AG10803 (cell line): ENCODE measurements at places on chromosomes 7 and 10.

DNA sequence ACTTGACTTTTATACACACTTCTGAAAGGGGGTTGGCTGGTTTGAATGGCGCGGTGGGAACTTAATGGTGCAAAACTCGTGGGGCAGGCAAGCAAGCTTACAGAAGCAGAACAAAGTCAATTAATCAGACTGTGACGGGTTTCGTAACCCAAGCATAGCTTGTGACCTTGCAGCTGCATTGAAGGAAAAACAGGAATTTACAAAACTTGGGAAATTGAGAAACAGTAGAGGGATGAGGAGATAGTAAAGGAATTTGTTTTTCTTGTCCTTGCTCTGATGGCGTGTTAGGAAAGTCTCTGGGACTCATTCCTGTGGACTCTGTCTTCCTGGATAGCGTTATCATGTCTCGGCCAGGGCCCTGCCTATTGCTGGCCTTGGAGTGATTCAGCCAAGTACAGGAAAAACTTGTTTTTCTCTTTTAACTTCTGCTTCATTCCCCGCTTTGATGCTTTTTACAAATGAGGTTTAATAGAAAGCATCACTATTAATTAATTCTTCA lies 220.0 kb upstream of the KCND2 start:
- peak; percentile 89 for DNase-seq

DNA sequence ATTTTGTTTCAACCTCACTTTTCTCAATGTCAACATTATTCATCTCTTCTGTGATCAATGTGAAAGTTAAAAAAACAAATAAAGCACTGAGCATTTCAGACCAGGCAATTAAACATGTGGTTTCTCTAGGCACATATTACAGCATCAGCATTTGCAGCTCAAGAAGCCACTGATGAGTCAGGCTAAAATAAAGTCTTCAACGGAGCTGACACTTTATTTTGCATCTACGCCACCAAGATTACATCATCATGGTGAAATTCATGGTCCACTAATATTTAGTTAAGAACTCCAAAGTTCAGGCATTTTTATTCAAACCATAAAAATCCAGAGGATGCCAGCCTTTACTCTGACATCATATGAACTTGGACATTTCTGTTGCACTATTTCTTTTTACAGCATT lies 33.0 kb downstream of the MAGI2 start:
- peak; percentile 93 for DNase-seq

DNA sequence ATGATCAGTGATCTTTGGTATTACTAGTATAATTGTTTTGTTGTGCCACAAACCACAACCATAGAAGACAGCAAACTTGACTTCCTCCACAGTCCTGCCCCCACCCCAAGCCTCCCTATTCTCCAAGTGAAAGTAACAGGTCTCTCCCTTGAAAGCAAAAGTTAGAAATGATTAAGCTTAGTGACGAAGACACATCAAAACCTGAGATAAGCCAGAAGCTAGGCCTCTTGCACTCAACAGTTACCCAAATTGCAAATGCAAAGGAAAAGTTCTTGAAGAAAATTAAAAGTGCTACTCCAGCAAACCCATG lies 7.5 kb downstream of the SAR1A start:
- no peak for DNase-seq

- DNase-seq: no peak
These were observed 126.4 kb downstream of the CCDC3 start for GRCh38 chr10:12875100-12875499.

DNA sequence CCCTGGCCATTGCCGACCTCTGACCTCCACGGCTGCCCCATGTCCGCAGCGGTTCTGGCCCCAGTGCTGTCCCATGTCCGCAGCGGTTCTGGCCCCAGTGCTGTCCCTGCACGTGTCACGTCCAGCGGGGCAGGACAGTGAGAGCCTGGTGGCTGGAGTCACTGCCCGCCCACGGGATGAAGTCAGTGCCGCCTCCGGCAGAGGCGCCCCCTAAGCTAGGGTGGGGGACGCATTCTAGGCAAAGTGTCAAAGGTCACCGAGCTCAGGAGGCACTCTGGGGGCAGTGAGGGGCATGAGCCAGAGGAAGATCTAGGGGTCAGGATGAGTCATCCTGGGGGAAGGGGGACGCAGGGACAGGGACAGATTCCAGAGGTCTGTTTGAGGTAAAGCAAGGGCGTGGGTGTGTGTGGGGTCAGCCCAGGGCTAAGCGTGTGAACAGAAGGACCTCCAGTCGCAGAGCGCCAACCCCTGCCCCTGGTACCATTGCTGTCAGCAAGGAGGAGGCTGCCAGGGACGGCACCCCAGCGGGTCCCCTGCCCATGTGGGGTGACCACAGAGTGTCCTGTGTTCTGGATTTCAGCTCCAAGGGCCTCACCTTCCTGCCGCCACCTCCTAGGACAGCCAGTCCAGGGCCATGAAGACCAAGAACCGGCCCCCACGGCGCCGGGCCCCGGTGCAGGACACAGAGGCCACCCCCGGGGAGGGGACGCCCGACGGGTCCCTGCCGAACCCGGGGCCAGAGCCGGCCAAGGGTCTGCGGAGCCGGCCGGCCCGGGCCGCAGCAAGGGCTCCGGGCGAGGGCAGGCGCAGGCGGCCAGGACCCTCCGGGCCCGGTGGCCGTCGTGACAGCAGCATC lies 665 bp downstream of the BHLHA15 start:
- DNase-seq: no peak

DNA sequence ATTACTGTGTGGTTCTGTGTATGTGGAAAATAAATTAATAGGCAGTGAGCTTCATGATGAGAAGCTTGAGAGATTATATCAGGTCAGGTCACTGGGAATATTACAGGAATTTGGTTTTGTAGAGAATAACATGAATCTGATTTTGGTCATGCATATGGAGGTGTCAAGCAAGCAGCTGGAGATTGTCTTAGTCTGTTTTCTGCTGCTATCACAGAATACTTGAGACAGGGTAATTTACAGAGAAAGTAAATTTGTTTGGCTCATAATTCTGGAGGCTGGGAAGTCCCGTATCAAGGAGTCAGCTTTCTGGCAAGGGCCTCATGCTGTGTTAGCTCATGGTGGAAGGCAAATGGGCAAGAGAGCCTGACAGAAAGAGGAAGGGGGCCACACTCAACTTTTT lies 120.7 kb upstream of the FAM3C start:
- peak; percentile 13 for DNase-seq

GRCh38 chr7:131039355-131039762 lies 288.3 kb upstream of the MKLN1 start:
- DNase-seq: peak; percentile 73

- DNase-seq: no peak
These were observed 68.2 kb downstream of the PFKFB3 start for GRCh38 chr10:6270951-6271350.

DNA sequence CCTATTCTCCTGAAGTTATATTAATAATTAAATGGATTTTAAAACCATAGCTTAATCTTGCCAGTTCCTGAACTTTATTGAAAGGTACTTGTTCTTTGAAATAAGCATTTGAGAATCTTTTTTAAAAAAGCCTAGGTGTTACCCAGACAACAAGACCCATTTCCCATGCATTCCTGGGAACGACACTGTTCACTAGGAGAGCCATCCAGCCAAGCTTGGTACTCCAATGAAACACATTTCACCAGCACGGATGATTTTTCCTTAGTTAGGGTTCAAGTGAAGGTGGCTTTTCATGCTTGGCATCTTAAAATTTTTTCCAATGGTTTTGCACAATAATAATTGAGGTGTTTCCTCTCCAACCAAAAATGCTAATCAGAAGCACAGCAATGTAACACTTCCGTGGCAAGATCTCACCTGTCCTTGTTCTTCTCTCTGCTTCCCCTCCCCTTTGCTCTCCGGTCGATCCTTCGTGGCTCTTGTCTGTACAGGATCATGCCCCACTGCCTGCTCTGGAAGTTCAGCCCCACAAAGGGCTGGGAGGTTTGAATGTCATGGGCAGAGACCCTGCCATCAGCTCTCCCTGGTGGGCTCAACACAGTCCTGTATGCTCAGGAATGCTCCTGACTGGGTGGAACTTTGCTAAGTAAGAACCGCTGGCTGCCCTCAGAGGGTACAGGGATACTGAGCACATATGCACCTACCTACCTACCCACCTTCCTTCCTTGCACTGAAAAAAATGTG lies 69.7 kb upstream of the AQP1 start:
- DNase-seq: no peak

DNA sequence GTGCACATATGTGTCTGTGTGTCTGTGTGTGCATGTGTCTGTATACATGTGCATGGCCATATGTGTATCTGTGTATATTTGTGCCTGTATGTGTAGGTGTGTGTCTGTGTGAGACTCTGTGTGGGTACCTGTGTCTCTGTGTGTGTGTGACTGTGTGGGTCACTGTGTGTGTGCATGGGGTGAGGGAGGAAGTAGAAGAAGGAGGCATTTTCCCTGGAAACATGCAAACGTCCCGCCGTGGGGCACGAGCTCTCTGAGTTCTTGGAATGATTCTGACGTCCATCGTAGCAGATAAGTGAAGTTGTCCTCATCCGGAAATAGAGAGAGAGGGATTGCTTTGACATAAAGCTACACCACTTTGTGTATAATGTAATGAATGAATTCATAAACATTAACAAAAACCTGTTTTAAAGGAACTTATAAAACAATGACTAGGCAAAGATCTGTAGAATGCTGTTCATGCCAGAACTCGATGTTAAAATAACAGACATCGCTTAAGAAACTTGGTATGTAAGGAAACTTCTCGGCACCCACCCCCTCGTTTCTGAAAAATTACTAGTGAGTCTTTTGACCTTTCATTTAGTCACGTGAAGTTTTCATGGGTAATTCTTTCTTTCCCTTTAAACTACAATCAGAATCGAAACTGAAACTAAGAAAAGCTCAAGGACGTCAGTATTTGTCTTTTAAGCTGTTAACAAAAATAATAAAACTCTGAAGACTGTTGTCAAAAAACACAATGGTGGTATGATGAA lies 43.6 kb upstream of the KLF6 start:
- DNase-seq: peak; percentile 60

- no peak for DNase-seq
These were observed 99.4 kb upstream of the CREB5 start for GRCh38 chr7:28312948-28313347.

GRCh38 chr10:30002426-30003266 lies 56.7 kb downstream of the JCAD start:
- peak; percentile 70 for DNase-seq

DNA sequence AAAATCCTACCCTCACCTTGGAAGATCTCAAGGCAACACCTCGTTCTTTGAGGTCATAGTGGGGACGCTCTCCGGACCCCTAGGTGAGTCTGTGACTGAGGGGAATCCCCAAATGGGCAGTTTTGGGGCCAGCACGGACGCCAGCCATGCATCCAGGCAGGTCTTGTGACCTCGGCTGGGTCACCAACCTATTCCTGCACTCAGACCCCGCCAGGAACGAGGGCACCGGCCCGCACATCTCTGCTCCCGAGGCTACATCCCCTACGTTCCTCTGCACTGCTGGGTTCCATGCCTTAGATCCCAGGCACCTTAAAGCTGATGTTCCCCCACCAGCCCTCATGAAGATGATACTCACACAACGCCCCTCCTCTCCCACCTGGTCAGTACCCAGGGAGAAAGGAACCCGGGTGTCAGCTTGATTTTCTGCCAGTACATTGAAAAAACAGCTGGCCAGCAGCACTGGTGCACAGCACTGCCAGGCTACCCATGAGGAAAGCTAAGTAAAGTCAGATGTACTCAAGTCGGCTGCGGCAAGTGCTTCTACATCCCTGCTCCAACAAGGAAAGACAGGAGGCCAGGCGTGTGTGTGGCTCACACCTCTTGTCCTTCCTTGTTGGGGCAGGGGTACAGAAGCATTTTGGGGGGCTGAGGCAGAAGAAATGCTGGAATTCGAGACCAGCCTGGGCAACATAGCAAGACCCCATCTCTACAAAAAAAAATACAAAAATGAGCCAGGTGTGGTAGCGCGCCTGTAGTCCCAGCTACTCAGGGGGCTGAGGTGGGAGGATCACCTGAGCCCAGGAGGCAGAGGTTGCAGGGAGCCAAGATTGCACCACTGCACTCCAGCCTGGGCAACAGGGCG lies 48.1 kb downstream of the DIP2C start:
- no peak for DNase-seq

DNA sequence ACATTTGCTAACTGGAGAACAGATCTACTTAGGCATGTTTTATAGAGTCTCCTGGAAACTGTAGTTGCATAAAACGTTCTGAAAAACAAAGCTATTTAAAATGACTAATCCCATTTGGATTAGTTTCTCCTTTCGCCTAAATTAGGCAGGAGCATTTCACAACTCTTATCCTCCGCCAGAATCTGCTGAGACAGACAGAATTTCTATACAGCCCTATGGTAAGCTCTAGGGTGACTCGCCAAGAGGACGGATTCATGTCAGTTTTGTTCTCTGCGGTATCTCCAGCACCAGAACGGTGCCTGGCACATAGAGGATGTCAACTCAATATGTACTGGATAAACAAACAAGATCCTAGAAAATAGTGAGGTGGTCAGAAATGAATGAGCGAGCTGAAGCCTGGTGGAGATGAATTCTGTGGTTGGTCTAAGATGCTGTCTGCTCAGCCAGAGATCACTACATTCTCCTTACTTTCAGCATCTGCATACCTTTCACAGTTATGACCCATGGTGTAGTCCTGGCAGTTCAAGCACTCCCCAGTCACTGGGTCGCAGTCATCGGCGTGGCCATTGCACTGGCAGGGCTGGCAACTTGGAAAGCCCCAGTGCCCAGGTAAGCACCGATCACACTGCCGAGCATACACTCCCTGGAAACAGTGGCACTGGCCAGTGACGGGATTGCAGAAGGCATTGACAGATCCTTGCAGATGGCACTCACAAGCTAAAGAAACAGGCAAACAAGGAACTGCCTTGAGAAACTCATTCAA lies 44.0 kb downstream of the LAMB1 start:
- DNase-seq: peak; percentile 87

DNA sequence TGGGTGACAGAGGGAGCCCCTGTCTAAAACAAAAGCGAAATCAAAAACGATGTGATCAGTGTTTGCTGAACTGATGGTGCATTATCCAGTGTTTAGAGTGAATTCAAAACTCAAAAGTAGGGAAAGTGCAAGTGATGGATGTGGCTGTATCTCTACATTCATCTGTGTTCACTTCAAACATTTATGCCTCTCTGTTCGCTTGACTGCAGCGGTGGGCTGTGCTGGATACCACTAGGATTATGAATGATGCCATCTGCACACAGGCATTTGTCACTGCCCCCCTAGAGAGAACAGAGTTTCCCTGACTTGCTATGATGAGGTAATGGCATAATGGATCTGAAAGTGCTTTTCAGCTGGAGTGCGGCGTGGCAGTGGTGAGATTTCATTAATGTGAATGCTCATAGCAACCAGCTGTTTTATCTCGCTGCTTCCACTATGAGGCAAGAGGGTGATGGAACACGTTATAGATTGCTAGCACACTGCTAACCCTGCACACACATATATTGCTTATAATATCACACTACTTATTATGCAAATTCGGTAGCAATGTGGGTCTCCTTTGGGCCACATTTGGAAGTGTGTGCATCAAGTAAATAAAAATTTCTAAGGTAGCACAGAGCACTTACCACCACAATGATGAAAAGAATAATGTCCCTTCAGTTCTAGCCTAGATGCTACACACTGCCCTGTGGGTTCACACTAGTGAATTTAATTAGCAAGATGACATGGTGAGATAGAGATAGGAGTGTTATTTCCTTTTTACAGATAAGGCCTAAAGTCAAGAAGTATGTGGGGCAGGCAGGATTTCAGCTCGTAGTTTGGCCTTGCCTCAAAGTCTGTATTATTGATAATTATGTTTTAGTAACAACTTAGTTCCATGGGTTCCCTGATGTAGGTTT lies 164.7 kb downstream of the CAMK1D start:
- no peak for DNase-seq

- peak; percentile 41 for DNase-seq
These were observed 8.4 kb upstream of the PGAM2 start for GRCh38 chr7:44073664-44074348.

GRCh38 chr10:35650894-35651293 lies 8.8 kb upstream of the FZD8 start:
- DNase-seq: no peak
